Activated CD4-positive, alpha-beta T cell treated with anti-CD3 and anti-CD28 coated beads, Interleukin-2, amount 50 U/mL, for 24 hours (primary cell): ENCODE measurements at places on chromosomes 7 and 10.

- no peak for DNase-seq
These were observed 11.0 kb upstream of the AHCYL2 start for GRCh38 chr7:129213828-129214227.

- DNase-seq: no peak
These were observed 83.0 kb upstream of the INSYN2A start for GRCh38 chr10:127279334-127279774.

GRCh38 chr7:32670110-32671025 lies 175.1 kb downstream of the AVL9 start:
- no peak for DNase-seq

DNA sequence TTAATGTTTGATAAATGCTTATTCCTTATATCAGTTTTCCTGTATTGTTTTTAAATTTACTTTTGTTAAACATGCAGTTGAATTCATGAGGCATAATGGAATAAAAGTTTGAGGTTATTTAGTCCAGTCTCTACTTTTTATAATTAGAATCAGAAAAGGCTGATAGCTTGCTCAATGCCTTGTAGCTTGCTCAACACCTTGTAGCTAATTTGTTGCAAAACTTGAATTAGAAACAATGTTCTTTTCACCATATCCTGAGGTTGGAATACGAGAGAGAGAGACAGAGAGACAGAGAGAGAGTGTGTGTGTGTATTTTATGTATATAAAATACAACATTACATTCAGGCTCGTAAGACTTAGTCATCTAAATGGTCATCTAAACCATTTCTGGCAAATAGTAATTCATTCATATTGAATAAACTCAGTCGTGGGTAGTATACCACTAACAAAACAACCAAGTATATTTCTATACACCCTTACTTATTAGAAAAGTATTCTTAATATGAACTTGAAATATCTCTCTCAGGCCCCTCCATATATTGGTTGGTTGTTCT lies 243.5 kb downstream of the ADK start:
- no peak for DNase-seq

- DNase-seq: no peak
These were observed 123.6 kb downstream of the RNF216 start for GRCh38 chr7:5657901-5658300.
